ENCODE measurements at places on chromosomes 2 and 18.

GRCh38 chr2:138476940-138477339 lies 24.6 kb upstream of the SPOPL start:
- no peak for DNase-seq

DNA sequence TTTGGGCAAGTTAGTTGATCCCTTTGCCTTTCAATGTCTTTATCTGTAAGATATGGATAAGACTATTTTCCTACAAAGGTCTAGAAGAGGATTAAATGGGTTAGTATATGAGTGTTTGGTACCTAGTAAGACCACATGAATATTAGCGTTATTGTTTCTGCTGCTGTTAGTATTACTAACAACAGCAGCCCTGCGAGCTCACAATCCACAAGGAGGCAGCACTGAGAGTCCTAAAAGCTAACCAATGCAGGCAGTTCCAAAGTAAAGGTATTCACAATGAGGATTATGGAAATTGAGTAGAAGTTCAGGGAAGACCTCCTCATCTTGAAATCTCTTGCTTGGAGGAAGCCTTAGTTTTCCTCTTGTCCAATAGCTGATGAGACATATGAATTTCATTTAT lies 248.9 kb downstream of the TDRD15 start:
- DNase-seq = peak; percentile 13

DNA sequence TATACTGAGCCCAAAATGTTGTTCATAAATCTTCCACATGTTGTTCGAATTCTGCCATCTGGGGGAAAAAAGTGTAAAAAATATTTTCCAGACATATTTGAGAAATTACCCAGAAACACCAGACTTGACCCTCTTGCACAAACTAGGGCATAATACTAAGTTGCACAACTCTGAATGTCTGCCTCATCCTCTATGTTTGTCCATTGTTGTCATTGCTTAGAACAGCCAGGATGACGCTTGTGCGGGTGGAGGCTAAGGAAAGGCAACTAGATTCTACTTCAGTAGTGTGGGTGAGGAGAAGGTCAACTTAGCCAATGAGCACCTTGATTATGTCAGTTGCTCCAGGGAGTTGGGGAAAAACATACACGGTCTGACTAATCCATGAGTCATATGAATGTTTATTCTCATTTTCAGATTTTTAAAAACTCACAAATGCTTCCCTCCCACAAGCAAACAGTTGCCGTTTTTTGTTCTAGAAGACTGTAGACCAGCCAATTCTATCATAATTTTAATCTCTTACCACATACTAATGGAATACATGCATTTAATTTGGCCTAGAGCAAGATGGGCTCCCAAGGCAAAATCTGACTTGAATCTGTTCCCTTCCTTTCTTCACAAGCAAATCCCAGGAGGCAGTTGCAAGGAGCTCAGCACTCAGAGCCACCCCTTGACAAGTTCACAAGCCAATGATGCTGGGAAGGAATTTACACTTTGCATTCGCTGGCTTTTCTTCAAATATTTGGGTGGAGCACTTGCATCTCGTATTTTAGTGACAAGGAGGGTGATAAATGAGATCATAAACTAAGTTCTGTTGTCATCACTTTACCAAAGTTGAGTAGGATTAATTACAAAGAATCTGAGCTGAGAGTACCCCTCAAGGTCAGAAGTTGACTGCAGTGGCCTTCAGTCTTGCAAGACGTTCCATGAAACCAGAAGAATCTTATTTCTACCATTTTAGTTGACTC lies 163.2 kb upstream of the TWIST2 start:
- DNase-seq = peak; percentile 37

GRCh38 chr18:76838182-76838581 lies 15.8 kb downstream of the ZNF236 start:
- DNase-seq = no peak

DNA sequence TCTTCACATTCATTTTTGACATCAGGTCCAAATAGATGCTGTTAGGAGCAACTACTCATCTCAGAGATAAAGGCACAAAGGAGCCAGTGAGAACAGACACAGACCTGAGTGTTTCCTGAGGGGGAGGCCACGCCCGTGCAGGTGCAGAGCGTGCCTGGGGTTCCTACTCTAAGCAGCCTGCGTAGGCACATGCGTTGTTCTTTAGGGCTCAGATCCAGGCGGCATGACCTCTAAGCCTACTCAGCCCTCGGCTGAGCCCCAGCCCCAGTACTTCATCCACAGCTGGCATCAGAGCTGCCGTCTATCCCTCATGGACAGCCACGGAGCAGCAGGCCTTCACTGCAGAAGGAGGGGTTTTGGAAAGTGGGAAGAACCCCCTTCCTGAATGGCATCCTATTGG lies 54.9 kb upstream of the PXDN start:
- DNase-seq = no peak

DNA sequence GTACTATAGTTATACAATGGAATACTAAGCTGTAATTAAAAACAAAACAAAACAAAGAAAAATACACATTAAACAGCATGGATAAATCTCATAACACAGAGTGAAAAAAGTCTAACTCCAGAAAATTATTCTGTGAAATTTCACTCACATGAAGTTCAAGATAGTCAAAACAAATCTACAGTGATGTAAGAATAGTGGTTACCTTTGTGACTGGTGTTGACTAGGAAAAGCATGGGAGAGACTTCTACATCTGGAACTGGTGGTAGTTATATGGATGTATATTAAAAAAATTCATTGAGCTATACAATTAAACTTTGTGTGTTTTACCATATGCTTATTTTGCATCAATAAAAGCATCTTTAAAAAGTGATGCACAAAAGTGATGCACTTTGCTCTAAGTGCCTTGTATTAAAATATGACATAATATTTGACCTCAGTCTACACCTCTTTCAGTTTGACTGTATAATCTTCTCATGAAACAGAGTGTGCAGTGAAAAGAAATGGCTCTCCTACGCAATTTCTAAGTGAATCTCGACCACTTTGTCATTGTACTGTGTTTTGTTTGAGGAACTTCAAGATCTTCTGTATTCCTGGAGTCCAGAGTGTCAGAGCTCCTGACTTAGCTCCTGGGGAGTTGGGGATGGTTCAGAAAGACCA lies 28.0 kb downstream of the STAT4 start:
- DNase-seq = no peak

DNA sequence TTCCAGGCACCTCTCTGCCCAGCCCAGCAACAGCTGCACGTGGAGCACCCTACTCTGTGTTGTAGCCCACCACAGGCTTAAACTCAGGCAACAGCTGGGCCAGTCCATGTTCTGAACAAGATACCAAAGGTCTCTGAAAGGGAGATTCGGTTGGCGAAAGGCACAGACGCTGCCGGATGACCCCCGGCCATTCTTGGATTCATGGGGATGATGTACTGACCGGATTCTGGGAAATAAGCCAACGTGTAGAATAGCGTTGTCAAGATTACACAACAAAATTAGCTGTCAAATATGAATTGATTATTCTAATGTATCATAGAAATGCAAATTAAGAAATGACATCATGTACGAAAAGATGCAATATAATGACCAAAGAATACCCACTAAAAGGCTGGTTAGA lies 283.0 kb upstream of the PXDN start:
- DNase-seq = no peak

DNA sequence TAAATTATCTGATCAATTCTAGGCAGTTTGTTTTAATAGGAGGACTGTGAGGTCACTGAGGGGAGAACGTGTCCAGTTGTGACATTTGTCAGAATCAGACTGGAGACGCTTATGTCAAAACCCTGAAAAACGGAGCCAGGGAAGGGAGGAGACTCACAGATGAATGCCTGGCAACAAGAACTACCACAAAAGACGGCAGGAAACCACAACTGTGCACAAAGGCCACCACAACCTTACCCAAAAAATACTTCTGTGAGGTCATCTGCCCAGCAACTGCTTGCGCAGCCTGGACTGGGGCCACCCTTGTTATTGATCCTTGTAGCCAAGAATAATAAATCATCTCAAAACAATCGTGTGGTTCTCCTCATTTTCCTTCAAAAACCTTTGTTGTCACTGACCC lies 173.0 kb upstream of the ALKAL2 start:
- peak; percentile 71 for DNase-seq

- no peak for DNase-seq
Observed at GRCh38 chr2:28683100-28683706, 68.4 kb upstream of the PPP1CB start.

DNA sequence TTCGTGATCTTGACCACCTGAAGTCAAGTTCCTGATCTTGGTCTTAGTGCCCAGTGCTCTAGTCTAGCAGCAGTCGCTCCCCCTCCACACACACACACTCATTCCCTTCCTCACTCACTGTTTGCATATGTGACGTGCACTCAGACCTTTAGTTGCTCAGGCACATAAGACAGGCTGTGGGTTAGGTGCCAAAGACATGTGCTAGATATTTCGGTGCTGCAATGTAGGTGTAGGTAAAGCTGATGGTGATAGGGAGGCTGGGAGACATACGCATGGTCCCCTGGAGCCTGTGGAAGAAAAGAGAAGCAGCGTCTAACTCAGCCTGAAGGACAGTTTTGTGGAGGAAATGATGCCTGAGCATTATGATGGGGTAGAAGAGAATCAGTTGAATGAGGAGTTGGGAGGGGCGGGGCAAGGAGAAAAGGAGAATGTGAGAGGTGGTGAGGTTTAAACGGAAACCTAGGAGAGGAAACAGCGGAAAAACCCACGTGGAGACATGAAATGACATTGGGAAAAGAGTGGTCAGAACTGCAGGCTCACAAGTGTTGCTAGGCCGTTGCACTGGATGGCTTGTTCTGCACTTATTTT lies 3.8 kb downstream of the TTC39C start:
- DNase-seq = peak; percentile 57

GRCh38 chr2:239598011-239598731 lies 197.4 kb upstream of the HDAC4 start:
- peak; percentile 11 for DNase-seq

DNA sequence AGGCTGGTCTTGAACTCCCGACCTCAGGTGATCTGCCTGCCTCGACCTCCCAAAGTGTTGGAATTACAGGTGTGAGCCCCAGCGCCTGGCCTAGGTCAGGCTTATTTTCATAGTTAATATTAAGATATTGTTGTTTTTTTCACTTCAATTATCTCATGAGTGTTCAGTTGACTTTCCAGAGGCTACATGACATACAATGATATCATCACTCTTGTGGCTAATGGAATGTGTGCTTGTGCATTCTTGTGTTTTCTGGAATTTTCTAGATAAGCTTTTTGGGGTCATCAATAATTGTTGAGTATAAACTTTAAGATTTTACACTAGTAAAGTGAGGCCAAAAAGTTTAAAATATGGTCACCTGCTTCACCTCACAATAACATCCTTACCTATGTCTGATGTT lies 180.9 kb downstream of the FIGN start:
- no peak for DNase-seq

GRCh38 chr2:11478899-11479605 lies 13.1 kb upstream of the E2F6 start:
- no peak for DNase-seq

DNA sequence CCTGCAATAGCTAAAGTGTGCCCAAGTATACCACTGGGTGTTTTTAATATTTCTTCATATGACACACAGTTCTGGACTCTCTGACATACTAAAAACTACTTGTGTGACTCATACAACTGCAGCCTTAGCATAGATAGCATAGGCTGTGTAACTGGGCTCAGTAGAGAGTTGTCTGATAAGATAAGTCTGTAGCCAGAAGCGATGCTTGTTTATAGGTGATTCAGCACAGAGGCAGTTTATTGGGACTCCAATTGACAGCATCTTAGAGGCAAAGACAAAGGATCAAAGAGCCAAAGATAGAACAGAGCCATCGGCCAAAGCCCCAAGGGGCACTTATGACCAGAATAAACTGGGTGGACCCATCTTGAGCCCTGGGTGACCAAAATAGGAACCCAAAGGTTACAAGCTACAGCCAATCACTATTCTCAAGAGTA lies 42.3 kb downstream of the AAK1 start:
- DNase-seq = no peak

DNA sequence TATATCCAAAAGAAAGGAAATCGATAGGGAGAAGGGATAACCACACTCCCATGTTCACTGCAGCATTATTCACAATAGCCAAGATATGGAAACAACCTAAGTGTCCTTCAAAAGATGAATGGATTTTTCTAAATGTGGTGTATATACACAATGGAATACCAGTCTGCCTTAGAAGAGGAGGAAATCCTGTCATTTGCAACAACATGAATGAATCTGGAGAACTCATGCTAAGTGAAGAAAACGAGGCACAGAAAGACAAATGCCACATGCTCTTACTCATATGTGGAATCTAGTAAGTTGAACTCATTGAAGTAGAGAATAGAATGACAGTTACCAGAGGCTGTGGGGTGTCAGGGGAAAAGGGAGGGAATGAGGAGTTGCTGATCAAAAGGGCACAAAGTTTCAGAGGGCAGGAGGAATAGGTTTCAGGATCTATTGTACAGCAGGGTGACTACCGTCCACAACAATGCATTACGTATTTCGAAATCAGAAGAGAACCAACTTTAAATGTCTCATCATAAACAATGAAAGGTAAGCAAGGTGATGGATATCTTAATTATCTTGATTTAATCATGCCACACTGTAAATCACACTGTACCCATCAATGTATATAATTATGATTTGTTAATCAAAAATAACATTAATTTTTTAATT lies 46.1 kb downstream of the SIGLEC15 start:
- no peak for DNase-seq

DNA sequence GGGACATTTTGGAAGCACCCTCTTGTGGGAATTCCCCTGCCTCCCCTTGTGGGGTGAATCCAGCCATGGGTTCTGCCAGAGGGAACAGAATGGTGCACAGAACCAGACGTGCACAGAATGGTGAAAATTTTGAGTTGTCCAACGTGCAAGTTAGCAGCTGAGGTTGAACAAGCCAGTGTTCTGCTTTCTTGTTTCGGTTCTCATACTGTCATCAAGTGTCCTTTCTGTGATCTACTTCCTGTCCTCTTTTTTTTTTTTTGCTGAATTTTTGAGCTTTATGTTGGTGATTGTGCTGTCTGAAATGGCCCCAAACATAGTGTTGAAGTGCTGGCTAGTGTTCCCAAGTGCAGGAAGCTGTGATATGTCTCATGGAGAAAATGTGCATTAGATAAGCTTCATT lies 21.5 kb upstream of the REEP1 start:
- DNase-seq = no peak

DNA sequence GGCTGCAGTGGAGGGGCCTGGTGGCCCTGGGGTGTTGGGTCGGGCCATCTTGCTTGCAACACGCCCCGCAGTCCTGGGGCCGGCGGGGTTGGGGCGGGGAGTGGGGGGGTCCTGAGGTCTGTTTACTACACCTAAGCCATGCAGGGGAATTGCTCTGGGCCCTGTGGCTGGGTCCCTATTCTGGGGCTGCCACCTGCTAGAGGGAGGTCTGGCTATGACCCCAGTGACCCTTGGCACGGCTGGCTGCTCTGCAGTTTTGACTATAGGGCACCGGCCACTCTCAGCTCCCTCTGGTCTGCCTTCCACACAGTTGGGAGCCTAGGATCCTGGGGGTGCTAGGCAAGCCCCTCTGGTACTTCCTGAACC lies 170.6 kb upstream of the GLI2 start:
- DNase-seq = no peak

- no peak for DNase-seq
Observed at GRCh38 chr2:150357770-150358467, 129.5 kb downstream of the RND3 start.

- no peak for DNase-seq
Observed at GRCh38 chr2:212901604-212902275, 249.7 kb downstream of the IKZF2 start.

Data from activated CD8-positive, alpha-beta T cell treated with anti-CD3 and anti-CD28 coated beads for 36 hours (primary cell).